ENCODE measurements at places on chromosomes 7 and 10. TPM values are rescaled to one million over a fixed set of nuclear protein-coding genes. Genes with fewer than 3 reads are reported as not detected.

Gene TEX47
- not detected for total RNA-seq

Gene SPOCK2
- total RNA-seq: 4.8 TPM

Gene GNAI1
- total RNA-seq: 19.2 TPM

Gene DNAJB12
- 51.0 TPM for total RNA-seq

DNA sequence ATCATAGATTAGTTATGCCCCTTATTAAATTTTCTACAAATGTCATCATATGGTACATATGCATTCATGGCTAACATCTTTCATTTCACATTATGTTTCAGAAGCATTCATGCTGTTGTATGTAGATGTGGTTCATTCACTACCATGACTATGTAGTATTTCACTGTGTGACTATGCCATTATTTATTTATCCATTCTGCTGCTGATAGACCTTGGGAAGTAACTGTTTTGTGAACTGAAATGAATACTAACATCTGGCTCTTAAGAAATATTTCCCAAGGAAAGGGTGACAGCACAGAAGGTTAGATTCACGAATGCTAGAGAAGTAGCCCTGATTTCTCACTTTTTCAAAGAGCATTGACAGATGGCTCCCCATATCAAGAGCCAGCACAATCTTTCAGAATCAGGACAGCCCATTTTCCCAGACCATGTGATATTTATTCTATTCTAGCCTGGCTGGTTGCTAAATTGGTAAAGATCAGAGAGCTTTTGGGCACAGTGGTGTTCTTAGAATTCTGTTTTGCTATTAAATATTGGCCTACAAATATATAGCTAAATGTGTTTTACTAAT lies 157.4 kb downstream of the DYNC1I1 start:
- DNase-seq: no peak

- no peak for DNase-seq
Observed at GRCh38 chr7:21566094-21566493, 23.3 kb downstream of the DNAH11 start.

- DNase-seq: no peak
Observed at GRCh38 chr7:122384528-122384927, 80.0 kb upstream of the FEZF1 start.

DNA sequence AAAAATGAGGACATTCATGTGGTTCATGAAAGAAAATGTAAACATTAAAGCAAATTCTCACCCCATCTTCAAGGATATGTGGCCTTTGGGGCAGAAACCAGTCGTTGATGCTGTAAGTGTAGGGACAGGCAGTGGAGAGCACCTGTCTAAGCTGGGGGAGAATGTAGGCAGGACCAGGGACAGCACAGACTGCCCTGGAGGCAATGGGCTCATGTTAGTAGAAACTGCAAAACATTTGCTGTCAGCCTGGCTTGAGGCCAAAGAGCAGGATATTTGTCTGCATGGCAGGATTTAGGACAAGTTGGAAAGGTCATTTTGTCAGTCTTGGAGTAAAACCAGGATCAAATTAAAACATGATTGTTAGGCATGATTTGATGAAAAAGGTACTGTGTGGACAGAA lies 211.6 kb upstream of the AGK start:
- DNase-seq: no peak

DNA sequence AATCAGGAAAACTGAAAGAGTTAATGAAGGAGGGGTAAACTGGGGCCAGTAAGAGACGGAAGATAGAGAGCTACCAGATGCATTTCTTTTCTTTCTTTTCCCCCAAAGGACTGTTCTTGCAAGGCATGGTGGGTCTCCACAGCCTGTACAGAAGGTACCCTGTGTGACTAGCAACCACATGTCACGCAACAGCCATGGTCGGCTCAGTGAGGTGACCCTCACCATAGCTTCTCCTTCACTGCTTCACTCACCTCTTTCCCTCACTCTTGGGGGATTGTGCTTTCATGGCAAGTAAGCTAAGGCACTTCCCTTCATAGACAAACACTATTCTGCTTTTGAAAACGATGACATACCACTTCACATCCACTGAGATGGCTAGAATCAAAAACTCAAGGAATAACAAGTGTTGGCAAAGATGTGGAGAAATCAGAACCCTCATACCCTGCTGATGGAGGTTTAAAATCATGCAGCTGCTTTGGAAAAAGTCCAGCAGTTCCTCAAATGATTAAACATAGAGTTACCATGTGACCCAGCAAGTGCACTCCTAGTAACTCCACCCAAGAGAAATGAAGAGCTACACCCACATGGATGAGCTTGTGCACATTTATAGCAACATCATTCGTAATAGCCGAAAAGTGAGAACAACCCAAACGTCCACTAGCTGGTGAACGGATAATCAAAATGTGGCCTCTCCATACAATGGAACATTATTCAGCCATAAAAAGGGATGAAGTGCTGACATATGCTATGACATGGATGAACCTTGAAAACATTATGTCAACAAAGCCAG lies 3.8 kb upstream of the INSIG1 start:
- no peak for DNase-seq

DNA sequence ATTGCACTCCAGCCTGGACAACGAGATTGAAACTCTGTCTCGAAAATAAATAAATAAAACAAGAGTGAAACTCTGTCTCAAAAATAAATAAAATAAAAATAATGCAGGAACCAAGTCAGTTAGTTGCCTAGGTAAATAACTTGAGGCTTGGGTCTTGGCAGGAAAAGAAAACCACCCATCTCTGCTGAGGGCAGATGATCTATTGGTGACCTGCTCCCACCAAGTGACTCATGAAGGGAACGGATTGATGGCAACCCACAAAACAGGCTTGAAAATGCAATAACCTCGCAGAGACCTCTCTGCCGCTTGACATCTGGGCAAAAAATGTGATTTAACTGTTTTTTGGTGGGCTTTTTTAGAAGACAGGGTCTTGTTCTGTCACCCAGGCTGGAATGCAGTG lies 86.6 kb downstream of the CALN1 start:
- DNase-seq: no peak

DNA sequence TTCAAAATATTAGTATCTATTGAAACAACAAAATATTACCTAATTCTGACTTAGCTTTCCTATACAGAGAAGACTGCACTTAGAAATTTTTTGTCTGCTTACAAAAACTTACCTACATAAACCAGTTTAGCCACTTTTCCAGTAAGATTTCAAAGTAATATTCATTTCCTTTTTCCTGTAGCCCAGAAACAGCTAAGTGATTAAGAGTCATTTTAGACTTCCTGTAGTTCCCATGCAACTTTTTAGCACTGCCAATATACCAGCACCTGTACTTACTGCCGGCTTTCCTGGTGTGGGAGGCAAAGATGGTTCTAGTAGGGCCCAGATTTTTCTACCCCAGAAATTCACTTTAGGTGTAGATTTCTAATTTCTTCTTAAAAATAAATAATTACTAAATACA lies 21.8 kb downstream of the NT5C2 start:
- no peak for DNase-seq

DNA sequence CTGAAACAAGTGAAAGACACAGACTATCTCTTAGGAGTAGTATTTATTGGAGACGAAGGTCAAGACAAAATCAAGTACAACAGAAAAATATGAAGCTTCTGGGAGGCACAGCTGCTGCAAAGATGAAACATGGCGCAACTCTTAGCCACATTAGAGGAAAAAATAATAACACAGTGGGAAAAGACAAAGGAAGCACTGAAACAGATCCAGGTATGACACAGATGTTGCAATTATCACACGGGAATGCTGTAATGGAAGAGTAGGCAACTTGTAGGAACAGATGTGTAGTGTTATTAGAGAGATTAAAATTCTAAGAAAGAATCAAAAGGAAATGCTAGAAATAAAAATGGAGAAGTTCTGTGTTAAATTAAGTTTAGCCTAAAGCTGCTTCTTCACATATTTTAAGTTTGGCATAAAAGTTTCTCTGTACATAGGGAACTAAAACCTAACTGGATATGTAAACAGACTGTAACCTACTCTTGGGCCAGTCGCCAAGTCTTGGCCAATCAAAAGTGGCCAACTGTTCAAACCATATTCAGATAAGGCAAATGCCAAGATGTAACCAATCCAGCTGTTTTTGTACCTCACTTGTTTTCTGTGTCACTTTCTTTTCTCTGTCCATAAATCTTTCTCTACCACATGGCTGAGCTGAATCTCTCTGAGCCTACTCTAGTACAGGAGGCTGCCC lies 1132.0 kb upstream of the LRRTM3 start:
- no peak for DNase-seq

GRCh38 chr10:130404476-130405055 lies 268.4 kb downstream of the GLRX3 start:
- no peak for DNase-seq

GRCh38 chr7:120052884-120053382 lies 220.0 kb upstream of the KCND2 start:
- DNase-seq: no peak

DNA sequence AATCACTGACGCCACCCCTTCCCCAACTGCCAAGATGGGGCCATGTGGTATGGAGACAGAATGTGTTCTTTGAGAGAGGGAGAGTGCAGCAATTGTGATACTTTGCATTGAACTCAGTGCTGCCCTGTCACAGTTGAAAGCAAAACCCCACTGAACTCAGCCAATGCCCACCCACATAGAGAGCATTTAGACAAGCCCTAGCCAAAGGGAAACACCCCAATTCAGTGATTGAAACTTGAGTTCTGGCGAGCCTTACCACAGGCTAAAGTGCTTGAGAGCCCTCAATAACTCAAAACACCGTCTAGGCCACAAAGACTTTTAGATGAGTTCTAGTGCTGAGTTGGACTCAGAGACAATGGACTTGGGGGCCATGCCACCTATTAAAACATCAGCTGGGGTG lies 751.9 kb upstream of the POT1 start:
- no peak for DNase-seq

DNA sequence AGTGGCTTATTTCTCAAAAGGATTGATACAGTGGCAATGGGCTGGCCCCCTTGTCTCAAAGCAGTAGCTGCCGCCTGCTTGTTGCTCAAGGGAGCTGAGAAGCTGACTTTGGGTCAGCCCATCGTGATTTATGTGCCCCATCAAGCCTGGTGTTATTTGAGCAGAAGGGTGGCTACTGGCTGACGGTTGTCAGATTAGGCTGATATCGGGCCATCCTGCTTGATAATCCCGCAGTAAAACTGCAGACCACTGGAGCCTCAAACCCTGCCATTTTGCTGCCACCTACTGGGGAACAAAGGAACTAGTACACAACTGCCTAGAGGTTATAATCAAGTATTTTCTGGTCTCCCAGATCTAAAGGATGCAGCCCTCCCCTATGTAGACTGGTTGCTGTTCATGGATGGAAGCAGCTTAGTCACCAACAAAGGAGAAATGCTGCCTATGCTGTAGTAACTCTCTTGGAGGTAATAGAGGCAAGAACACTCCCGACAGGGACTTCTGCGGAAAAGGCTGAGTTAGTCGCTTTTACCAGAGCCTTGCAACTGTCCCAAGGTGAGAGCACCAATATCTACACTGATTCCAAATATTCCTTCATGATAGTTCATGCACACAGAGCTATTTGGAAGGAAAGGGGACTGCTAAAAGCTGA lies 65.9 kb upstream of the ZNF92 start:
- DNase-seq: peak; percentile 38

- DNase-seq: peak; percentile 54
Observed at GRCh38 chr7:31633894-31634494, 53.0 kb upstream of the PPP1R17 start.

DNA sequence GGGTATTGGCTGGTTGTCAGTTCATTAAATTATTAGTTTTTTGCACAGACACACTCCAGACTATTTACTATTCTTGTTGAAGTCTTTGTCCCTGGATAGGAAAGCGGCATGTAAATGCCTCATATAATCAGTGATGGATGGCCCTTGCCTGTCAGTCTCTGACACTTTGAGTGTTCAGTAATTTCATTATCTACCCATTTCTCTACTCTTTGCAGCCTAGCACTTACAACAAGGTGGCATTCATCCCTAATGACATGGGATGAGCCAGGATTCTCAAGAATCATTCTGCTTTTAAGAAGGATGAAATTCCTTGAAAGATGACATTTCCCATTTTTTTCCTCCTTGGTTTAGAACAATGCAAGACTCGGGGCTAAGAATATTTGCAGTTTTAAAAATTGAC lies 155.7 kb downstream of the SORCS3 start:
- DNase-seq: no peak

GRCh38 chr7:10643545-10643944 lies 330.1 kb upstream of the PHF14 start:
- DNase-seq: no peak

DNA sequence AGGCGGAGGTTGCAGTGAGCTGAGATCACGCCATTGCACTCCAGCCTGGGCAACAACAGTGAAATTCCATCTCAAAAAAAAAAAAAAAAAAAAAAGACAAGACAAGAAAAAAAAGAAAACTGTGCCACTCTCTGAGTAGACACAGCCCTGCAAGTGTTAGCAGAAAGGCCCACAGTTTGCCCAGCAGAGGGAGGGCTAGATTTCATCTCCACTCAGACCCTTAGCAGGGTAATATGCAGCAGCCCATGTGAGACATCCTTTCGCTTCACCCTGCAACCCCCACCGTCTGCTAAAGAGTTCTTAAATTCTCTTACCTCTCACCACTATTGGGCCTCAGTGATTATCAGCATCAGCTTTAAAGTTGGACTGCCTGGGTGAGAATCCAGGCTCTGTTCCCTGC lies 38.2 kb downstream of the CTNNA3 start:
- DNase-seq: no peak

GRCh38 chr7:101687791-101688182 lies 58.7 kb upstream of the MYL10 start:
- DNase-seq: no peak

DNA sequence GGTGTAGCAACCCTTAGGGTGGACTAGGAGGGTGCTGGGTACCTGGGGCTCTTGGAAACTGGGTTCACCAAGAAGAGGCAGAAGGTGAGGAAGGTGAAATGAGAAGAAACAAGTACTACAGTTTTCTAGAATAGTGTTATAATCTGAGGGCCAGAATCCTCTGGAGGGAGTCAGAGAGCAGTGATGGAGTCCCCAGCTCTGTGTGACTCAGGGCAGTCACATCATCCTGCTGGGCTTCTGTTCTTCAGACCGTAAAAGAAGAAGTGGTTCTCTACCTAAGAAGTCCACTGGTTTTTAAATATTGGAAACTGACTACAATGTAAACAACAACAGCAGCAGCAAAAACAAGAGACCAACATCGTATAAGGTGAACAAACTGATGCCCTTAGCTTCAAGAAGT lies 197.3 kb downstream of the PRPF18 start:
- no peak for DNase-seq

DNA sequence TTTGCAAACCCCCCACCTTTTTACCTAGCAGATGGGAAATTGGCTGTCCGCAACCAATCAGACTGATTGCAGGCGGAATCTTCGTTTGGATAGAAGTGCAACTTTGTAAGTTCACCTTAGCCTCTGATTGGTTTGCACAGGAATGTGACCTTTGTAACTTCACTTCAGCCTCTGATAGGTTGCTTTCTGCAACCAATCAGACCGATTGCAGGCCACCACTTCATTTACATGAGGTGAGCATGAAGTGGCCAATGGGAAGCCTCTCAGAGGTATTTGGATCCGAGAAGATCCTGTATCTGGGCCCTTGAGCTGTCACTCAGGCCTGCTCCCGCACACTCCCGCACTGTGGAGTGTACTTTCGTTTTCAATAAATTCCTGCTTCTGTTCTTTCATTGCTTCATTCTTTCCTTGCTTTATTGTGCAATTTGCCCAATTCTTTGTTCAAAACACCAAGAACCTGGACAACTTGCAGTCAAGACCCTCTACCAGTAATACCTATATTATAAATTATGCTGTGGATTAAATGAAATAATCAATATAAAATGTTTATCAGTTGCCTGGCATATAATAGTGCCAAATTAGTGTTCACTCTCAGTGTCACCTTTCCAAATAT lies 491.4 kb downstream of the PLXNA4 start:
- DNase-seq: no peak

- no peak for DNase-seq
Observed at GRCh38 chr7:105480931-105481330, 41.1 kb downstream of the PUS7 start.

Measured in Panc1 (cell line).